Astrocyte (in vitro differentiated cells and primary cell): ENCODE measurements at places on chromosomes 6 and 20. TPM values are rescaled to one million over a fixed set of nuclear protein-coding genes. Genes with fewer than 3 reads are reported as not detected.

DNA sequence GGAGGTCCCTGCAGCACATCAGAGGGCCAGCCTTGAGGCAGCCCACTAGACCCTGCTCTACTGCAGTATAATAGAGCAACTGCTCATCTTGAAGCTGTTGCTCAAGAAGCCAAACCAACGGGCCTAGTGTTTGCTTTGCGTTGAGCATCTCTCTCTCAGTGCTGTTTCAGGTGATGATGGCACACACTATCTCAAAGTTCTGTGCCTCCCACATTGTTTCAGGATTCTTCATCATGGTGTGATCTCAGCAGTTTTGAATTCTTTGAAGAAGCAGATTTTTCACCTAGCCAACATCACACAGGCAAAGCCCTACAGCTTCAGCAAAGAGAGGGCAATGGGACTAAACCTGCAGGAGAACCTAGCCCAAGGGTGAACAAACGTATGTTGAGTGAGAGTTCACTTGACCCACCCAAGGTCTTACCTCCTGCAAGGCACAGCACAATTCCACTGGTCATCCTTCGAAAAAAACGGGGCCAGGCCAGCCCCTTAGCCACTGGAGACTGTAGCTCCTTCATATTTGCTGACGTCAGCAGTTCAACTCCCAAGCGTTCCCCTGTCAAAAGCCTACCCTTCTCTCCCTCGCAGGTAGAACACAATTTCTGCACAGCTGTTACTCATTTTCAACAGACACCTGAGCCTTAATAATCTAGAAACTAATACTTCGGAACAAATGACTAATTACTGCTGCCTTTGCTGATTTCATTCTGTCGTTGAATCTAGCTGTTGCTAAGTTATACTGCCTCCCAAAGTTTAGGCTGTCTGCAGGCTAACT, 15.8 kb downstream of the MYB start:
- no peak overlapping the region for H3K4me3 ChIP-seq
- no peaks in the 10 kb centered on the region for H3K4me1 ChIP-seq
- no peaks in the 10 kb centered on the region for H3K36me3 ChIP-seq
- no peak for DNase-seq
- no peaks in the 10 kb centered on the region for H3K27me3 ChIP-seq

DNA sequence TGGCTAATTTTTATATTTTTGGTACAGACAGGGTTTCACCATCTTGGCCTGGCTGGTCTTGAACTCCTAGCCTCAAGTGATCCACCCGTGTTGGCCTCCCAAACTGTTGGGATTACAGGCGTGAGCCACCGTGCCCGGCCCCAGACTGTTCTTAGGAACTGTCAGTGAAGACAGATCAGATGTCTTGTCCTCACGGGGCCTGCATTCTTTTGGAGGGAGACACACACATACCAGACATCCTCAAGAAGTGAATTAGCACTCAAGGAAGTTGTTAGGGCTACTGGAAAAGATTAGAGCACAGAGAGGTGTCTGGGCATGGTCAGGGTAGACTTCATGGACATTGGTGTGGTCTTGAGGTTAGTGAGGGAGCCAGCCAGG, 10.3 kb upstream of the LPIN3 start:
- peak; percentile 73 for DNase-seq
- peak overlapping the region; percentile 91 for H3K27ac ChIP-seq
- no peaks in the 10 kb centered on the region for H3K36me3 ChIP-seq
- H3K4me1 ChIP-seq: peaks cover 21% of the 10 kb centered on the region
- H3K4me3 ChIP-seq: no peak overlapping the region
- no peaks in the 10 kb centered on the region for H3K27me3 ChIP-seq

DNA sequence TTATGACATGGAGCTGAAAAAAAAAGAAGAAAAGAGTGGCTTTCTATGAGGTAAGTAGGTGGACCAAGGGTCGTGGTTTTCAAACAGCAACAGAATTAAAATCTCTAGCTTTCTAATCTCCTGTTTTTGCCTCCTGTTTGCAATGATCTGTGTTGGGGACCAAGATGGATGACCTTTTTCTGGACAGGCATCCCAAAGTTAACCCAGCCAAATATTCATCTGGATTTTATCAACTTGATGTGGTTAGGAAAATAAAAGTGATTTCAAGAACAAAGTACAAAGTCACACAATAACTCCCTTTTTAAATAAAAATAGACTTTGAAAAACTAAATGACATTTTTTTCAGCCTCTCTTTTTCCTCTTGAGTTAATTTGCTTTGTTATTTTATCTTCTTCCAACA, 282.1 kb upstream of the PRDM1 start:
- peaks cover 17% of the 10 kb centered on the region for H3K4me1 ChIP-seq
- H3K4me3 ChIP-seq: no peak overlapping the region

- no peaks in the 10 kb centered on the region for H3K27me3 ChIP-seq
- H3K27ac ChIP-seq: no peak overlapping the region
- H3K4me1 ChIP-seq: no peaks in the 10 kb centered on the region
Measured at GRCh38 chr20:20568604-20569205, 143.7 kb downstream of the RALGAPA2 start.

DNA sequence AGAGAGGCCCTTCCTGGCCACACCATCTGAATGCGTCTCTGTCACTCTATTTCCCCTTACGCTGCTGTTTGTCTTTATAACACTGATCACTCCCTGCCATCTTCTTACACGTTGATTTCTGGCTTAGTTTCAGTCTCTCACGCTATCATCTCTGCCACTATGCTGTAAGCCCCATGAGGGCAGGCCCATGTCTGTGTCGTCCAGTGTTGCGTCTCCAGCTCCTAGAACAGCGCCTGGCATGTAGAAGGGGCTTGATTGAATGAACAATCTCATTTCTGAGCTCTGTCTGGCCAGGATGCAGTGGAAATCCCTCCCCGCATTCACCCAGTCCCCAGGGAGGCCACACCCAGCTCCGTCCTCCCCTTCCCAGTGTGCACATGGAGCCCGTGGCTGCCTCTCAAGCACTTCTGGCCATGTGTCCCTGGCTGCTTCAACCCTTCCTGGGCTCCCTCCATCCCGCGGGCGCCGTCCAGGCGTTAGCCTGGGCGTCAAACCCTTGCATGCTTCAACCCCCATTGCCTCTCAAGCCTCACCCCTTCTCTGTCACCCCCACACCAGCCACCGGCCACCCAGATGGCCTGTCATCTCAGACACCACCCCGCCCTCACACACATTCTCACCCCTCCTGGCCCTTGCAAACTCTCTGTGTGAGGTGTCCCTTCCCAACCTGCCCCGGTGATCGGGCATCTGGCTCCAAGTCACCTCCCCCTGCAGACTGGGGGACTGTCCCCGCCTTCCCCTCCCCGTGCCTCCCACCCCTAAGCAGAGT, 71.1 kb downstream of the SRC start:
- H3K27me3 ChIP-seq: peaks cover 49% of the 10 kb centered on the region
- no peak for DNase-seq
- peaks cover 10% of the 10 kb centered on the region for H3K4me1 ChIP-seq
- no peaks in the 10 kb centered on the region for H3K36me3 ChIP-seq

- H3K4me1 ChIP-seq: no peaks in the 10 kb centered on the region
- H3K36me3 ChIP-seq: no peaks in the 10 kb centered on the region
- no peak for DNase-seq
- no peak overlapping the region for H3K27ac ChIP-seq
- no peaks in the 10 kb centered on the region for H3K27me3 ChIP-seq
- no peak overlapping the region for H3K4me3 ChIP-seq
Measured at GRCh38 chr6:71810880-71811279, 75.5 kb upstream of the RIMS1 start.

DNA sequence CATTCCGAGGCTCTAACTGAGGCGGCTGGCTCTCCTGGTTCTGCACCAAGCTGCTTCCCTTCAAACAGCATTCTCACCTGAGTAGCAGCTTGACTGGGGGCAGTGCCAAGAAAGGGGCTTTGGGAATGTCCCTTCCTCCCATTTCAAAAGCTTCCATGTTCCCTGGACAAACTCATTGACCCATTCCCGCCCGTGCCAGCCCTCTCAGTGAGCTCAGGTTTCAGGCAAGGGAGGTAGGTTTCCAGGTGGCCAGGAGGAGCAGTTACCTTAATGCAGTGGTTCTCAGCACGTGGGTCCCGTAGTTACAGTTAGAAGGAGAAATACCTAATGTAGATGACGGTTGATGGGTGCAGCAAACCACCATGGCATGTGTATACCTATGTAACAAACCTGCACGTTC, 135.2 kb downstream of the ELOVL4 start:
- H3K27me3 ChIP-seq: peaks cover 7% of the 10 kb centered on the region
- no peaks in the 10 kb centered on the region for H3K36me3 ChIP-seq
- no peak for DNase-seq
- no peak overlapping the region for H3K4me3 ChIP-seq
- H3K4me1 ChIP-seq: no peaks in the 10 kb centered on the region
- no peak overlapping the region for H3K27ac ChIP-seq

DNA sequence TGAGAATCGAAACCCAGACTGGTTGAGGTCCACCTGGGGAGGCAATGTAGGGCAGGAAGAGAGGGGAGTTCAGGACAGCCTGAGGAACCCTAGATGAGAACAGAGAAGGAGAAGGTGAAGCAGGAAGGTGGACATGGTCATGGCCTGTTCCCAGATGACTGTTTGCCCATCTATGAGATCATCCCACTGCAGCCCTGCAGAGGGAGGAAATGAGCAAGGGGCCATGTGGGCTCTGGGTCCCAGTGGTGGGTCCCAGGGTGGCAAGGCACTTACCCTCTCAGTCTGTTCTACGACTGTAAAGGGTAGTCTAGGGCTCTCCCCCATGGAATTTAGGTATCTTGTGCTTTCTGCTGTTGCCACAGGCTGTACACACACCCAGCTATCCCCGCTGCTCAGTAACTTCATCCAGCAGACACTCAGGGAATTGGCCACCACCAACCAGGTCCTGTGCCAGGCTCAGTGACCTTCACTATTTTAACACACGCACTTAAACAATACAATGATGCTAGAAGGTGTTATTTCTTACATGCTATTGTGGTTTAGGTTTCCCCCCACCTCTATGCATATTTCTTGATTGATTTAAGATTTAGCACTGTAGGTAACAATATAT, 89.8 kb downstream of the TOX2 start:
- H3K27me3 ChIP-seq: no peaks in the 10 kb centered on the region
- no peaks in the 10 kb centered on the region for H3K4me1 ChIP-seq
- no peak overlapping the region for H3K4me3 ChIP-seq
- no peak for DNase-seq

The HECA gene
- 10.3 and 11.1 TPM in 2 replicates for total RNA-seq

- H3K27ac ChIP-seq: no peak overlapping the region
- H3K36me3 ChIP-seq: no peaks in the 10 kb centered on the region
- DNase-seq: no peak
- H3K4me1 ChIP-seq: peaks cover 8% of the 10 kb centered on the region
- no peak overlapping the region for H3K4me3 ChIP-seq
- no peaks in the 10 kb centered on the region for H3K27me3 ChIP-seq
Measured at GRCh38 chr6:25315194-25316177, 36.3 kb downstream of the CARMIL1 start.

The PACSIN1 gene
- total RNA-seq: 0.32 and 0.46 TPM in 2 replicates

GRCh38 chr6:94278146-94278545, 858.8 kb upstream of the EPHA7 start:
- no peak for DNase-seq
- H3K4me1 ChIP-seq: no peaks in the 10 kb centered on the region
- no peak overlapping the region for H3K4me3 ChIP-seq
- no peaks in the 10 kb centered on the region for H3K36me3 ChIP-seq
- H3K27ac ChIP-seq: no peak overlapping the region

DNA sequence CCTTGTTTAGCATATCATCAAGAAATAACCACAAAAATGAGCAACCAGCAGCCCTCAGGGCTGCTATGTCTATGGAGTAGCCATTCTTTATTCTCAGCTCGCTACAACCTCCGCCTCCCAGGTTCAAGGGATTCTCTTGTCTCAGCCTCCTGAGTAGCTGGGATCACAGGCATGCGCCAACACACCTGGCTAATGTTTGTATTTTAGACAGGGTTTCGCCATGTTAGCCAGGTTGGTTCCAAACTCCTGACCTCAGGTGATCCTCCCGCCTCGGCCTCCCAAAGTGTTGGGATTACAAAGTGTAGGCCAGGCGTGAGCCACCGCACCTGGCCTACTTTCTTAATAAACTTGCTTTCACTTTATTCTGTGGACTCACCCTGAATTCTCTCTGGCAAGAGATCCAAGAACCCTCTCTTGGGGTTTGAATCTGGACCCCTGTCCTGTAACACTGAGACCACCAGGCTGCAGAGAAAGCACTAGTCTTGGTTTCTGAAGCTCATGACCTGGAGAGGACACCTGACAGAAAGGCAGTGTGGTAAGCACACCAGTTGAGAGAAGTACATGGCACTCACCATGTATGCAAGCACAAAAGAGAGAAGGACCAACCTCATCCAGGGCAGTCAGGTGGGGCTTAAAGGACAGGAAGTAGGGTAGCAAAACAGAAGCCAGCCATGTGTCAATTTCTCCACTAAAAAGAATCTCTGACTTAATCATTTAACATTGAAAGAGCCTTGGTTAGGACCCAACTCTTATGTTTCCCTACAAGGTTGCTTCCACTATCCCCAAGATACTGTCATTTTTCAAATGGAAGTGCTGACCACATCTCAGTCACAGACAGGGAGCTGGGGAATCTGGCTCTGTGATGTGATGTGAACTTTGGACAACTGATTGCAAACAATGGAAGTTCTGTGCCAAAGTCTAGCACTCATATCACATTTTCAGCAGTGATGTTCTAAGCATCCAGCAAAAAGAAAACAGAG, 97.4 kb upstream of the DST start:
- peaks cover 1% of the 10 kb centered on the region for H3K36me3 ChIP-seq
- H3K4me3 ChIP-seq: no peak overlapping the region
- peaks cover 8% of the 10 kb centered on the region for H3K4me1 ChIP-seq

The PAK5 gene
- 0.16 and 0.19 TPM in 2 replicates for total RNA-seq

- no peaks in the 10 kb centered on the region for H3K36me3 ChIP-seq
- peaks cover 4% of the 10 kb centered on the region for H3K4me1 ChIP-seq
- no peak overlapping the region for H3K4me3 ChIP-seq
Measured at GRCh38 chr20:16462711-16463110, 110.5 kb downstream of the KIF16B start.

DNA sequence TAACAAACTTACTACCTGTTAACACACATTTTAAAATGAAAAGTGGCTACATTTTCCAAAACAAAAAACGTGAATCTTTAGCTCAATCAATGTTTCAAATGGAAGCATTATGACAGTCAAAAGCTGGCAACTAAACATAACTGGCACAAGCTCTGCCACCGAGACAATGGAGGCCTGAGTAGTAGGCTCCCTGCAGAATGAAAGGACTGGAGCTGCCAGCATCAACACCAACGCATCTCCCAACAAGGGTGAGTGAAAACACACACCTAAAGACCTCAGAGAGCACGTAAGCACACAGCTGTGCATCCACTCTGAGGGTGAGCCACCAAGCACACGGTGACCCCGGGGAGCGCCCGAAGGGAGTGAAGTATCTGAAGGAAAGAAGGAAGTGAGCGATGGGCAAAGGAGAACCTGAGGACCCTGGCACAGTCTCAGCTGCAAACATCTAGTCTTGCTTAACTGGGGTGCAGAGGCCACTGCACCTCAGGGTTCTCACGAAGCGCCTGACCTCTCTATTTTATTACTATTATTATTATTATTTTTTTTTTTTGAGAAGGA, 1.6 kb upstream of the ADRM1 start:
- peaks cover 4% of the 10 kb centered on the region for H3K36me3 ChIP-seq
- H3K27me3 ChIP-seq: no peaks in the 10 kb centered on the region
- DNase-seq: no peak
- H3K4me1 ChIP-seq: peaks cover 19% of the 10 kb centered on the region
- no peak overlapping the region for H3K27ac ChIP-seq
- no peak overlapping the region for H3K4me3 ChIP-seq
